ENCODE measurements at places on chromosomes 13 and 19.

DNA sequence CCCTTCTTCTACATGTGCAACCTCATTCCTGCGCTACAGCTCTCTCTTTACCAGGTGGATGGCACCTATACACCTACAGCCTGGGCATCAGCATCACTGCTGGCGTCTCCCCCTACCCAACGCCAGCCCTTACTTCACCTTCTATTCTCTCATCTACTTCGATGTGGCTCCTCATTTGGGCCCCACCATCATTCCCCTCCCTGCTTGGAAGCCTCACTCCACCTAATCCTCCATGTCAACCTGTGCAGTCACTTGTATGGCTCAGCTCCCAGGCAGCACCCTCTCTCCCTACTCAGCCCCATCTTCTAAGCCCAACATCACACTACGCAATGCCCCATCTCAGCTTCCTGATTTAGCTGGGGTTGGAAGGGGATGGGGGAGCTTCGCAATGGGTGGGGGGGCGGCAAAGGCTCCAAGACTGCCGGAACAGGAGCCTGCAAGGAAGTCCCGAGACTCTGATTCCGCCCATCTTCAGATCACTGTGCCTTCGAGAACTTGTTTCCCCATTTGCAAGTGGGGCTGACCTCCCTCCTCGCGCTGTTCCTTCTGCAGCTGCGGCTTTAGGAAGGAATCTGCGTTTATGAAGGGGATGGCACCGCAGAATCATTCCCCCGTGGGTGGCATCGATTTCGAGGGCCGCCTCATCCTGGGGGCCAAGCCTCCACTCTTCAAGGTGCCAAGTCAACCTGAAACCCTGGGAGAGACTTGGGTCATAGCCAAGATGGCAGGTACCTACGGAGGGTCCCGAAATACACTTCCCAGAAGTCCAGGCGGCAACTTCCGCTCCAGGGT, 913 bp downstream of the MZF1 start:
- DNase-seq, result no peak

DNA sequence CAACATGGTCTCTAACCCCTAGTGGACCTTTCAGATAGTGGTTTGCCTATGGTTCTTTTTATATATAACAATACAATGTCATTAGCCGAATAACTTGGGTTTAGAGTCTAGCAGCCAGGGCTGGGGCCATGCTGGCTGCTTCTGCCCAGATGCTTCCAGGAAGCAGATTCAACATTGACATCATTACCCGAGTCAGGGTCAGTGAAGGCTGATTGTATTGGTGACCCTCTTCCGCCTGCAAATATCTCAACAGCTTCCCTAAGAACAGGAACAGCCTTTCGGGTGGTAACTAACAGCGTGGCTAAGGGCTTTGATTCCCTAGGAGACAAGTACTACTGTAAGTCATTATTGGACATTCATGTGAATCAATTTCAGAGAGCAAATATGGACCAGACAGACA, 476.4 kb downstream of the UQCRFS1 start:
- DNase-seq, result no peak

DNA sequence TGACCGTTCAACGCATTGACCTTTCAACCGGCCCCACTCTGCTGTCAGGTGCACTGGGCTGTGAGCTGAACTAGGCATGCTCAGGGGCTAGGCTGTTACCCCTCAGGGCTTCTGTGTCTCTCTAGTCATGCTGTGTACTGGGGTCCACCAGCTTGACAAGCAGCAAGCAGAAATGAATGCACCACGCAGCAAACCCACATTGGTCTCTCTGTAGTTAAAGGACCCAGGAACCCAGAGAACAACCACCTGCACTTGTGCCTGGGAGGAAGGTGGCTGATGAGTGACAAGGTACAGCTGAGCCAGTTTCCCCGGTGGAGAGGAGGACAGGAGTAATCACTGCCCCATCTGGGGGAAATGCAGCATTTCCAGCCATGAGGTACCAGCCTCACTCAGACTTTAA, 159.9 kb downstream of the USP12 start:
- DNase-seq, result no peak

- DNase-seq, result no peak
Observed at GRCh38 chr19:13234518-13234917, 84.3 kb downstream of the IER2 start.

DNA sequence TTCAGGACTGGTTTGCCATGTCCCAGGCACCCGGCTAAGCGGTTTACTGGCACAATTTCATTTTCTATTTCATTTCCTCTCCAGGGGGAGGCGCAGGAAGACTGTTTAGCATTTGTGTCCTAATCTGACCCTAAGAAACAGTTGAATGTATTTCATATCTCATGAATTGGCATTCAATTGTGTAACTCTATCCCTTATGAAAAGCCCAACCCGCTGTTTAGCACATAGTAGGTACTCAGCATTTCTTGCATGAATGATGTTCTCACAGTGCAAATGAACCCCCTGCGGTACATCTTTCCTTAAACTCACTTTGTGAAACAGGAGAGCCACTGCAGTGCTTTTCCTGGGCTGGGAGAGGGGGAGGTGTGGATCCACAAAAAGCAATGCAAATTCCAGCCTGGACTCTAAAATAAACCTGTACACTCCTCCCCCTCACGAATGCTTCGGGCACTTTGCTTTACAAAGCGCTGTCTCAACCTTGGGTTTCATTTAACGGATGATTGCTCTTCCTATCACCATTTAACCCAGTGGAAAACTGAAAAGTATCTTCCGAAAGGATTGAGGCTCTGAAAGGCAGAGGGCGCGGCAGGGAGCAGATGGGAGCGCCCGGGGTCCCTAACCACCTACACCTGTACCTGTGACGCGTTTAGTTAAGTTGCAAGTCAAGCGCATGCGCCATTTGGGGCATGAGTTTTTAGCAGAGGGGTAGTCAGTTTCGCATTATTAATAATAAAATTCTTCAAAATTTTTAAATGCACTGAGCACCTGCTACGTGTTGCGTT, 1.2 kb upstream of the EEF2 start:
- peak; percentile 70 for DNase-seq

DNA sequence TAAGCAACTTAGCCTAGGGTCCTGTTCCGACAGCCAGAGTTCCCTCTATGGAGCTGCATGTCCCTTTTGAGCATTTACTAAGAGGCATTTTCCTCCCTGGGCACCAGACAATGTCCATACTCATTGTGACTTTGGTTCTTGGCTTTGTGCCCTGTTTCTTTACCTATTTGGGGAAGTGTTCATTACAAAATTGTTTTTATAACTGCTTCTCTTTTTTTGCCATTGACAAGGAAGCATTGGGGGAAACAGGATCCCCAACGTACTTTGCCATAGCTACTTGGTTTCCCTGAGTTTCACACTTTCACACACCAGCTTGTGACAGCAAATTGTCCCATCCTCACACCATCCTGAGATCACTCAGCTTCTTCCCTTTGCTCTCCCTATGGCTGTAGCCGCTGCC, 81.1 kb upstream of the SIAH3 start:
- DNase-seq, result no peak

DNA sequence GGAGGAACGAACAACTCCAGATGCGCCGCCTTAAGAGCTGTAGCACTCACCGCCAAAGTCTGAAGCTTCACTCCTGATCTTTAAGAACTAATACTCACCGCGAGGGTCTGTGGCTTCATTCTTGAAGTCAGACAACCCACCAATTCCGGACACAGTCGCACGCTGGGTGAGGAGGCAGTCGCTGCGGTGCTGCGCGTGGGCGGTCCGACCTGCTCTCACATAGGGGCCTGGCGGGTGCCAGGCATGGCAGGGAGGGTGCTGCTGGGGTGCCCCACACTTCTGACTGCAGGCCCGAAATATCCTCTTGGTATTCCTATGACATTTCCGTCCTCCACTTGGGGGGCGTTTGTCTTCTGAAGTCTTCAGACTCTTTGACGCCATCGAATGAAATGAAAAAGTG, 7.4 kb upstream of the MICU2 start:
- no peak for DNase-seq

GRCh38 chr13:113883314-113883811, 19.5 kb upstream of the GAS6 start:
- no peak for DNase-seq

DNA sequence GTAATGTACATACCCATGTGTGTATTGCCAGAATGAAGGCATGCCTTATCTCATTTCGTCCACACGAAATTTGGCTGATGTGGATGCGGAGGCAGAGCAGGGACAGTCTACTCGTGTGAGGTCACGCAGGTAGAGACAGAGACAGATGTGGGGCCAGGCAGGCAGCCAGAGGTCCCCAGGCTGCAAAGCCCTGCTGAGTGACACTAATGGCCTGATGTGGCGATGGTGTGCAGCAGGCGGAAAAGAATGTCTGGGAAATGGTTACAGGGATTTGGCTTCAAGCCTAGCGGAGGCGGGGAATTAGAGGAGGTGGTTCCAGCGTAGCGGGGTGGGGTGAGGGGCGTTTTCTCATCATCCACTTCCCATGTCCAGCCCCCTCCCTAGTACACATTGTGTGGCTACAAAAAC, 4.2 kb upstream of the IZUMO2 start:
- no peak for DNase-seq

DNA sequence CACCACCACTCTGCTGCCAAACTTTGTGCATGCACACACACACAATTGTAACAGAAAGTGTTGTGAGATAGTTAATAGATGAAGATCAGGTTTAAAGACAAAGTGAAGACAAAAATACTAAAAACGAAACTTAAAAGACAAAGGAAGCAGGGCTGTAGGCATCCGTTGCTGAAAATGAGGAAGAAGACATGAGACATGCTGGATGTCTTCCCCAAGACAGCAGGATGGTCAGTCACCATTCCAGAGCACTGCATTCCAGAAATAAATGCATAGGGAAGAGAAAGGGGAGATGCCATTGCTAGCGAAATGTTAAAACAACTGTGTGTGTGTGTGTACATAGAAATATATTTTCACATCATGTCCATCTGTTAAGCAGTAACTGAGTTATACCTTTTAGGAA, 520.1 kb downstream of the SUCLA2 start:
- no peak for DNase-seq

GRCh38 chr13:78971355-78972025, 312.5 kb upstream of the OBI1 start:
- DNase-seq, result no peak

- no peak for DNase-seq
Observed at GRCh38 chr19:7505288-7505681, 10.6 kb upstream of the ZNF358 start.

GRCh38 chr13:112941349-112941748, 27.7 kb upstream of the MCF2L start:
- no peak for DNase-seq

DNA sequence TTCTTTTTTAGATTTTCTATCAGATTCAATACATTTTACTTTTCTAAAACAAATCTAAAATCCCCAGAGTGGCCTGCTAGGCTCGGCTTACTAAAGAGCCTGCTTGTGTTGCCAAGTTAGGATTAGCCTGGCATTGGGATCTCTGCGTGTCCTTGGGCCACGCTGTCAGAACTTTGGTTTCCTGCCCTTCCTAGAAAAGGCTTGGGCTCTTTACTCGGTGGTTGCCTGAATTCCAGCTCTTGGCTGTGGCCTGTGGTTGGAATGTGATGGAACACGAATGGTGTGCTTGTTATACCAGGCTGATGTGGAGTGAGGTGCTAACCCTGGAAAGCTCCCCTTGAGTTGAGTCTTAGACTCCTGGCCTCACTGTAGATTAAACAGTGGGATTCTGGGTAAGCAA, 8.5 kb downstream of the SPATA13 start:
- DNase-seq, result no peak

DNA sequence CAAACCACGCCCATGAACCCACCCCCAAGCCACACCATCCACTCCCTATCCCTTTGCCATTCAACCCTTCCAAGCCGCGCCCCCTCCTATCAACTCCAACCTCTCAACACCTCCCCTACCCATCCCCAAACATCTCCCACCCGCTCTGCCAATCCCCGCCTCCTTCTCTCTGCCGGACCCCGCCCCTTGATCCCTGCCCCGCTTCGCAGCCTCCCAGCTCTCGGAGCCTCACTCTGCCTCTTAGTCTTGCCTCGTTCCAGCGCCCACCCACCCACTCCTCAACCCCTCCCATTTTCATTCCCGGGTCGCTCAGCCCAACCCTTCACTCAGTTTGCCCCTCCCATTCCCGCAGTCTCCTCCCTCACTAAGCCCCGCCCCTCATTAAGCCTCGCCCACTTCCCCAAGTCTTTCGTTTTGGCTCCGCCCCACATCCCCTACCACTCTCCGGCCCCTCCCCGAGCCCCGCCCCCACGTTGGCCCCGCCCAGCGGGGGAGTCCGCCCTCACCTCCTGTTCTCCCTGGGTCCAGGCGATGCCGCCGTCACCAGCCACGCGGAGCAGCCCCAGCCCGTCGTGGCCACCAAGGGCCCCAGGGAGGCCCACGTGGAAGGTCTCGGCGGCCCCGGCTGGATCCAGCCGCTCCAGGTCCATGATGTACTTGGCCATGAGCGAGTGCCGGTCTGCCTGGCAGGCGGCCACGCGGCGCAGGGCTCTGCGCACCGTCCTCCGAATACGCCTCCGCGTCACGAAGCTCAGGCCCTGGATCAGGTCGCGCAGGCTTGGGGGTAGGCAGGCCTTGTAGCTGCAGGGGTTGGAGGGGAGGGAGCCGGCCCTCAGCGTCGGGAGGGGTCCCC, 5.7 kb downstream of the JAK3 start:
- DNase-seq, result no peak

- DNase-seq, result no peak
Observed at GRCh38 chr19:46697204-46697960, 19.5 kb downstream of the PRKD2 start.

- peak; percentile 82 for DNase-seq
Observed at GRCh38 chr13:43805071-43805468, 18.3 kb upstream of the ENOX1 start.

DNA sequence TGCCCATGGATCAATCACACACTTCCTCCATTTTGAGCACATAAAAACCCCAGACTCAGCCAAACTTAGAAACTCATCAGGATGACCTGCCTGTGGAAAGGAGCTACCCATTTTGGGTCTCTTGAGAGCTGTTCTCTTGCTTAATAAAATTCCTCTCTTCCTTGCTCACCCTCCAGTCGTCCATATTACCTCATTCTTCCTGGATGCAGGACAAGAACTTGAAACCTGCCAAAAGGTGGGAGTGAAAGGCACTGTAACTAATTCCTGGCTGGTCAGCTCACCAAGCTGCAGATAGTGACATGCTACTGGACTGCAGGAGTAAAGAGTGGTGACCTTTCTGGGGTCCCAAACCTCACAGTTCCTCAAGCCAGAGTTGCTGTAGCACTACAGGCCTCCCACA, 20.2 kb downstream of the LIG4 start:
- DNase-seq, result no peak

DNA sequence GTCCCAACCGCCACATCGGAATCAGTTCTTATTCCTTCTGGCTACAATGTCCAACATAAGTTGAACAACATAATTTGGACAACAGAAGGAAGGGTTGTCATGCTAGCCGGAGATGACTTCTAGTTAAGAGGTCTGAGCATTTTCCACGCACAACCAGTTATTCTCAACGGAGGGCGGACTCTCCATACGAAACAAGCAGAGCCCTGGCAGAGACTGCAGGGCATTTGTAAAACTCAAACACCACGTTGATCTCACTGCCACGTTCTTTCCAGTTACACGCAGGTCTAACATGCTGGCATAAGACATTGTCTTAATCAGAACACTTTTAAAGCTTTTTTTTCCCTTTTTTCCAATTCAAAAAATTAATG, 38.3 kb upstream of the DCUN1D2 start:
- DNase-seq, result no peak
